KBM-7 (cell line): ENCODE measurements at places on chromosomes 4 and X.

DNA sequence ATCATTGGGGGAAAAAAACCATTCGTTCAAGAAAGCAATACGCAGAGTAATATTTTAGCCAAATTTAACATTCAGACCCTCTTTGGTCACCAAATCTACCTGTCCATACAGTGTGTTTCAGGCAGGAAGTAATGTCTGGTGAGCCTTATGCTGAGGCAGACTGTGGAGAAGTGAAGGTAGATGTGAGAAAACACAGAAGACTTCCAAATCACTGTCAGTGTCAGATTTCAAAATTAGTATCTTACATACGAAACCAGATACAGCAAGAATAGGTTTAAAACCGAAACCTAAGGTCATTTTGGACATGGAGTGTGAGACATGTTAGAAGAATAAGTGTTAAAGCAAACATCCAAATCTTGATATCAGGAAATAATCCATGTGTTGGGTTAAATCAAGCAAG, 664.5 kb upstream of the HTR2C start:
- no peak for DNase-seq

GRCh38 chr4:38925492-38926413, 58.1 kb downstream of the FAM114A1 start:
- no peak for DNase-seq

DNA sequence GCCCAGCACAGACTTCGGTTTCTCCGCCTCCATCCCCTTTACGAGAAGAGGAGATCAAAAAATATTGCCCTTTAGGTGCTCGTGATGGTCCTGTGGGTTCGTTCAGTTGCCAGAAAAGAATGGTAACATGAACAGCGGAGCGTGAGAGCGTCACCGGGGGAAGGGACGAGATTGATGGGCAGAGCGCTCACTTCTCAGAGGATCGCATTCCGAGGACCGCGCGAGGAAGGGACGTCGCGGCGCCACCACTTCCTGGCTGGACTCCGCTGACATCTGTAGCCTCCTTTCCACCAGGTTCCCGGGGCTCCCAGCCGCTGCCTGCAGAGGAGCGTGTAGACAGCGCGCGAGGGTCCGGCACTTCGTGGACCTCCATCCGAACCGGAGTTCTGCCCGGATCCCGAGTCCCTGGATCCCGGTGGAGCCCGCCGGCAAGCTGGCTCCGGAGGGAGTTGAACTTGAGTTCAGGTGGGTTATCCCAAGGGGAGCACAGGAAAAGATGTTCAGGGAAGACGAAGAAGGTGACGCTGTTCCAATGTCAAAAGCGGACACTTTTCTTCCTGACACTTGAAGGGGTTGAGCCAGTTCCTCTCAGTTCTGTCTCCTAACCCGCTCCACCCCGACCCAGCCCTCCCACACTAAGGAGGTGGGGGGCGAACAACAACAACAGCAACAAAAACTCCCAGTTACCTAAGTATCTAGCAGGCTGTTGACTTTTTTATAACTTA, 484 bp downstream of the GALNTL6 start:
- DNase-seq = no peak

DNA sequence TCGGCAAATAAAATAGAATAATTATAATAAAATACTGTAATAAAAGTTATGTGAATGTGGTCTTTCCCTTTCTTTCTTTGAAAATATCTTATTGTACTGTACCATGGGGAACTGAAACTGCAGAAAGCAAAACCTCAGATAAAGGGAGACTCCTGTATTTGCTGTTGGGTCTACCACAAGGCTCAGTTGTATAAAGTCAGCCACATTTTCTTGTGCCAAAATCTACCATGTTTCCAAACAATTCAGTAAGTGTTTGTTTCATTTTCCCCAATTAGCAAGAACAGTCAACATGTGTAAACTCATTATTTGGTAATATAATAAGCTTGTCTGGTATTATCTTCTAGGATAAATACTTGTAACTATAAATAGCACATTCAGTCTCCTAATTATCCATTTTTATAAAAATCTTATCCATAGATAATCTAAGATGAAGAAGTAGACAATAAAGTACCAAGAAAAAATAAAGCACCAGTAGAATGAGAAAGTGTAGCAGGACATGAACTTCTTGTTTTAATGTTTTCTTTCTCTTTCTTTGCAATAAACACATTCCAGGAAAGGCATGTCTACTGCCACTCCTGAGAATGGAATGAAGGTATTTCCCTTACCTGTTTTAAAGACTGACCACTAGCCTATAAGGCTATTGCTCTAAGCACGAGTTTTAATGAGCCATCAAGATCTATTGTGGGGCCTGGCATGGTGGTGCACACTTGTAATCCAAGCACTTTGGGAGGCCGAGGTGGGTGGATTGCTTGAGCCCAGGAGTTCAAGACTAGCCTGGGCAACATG, 15.0 kb upstream of the OTUD4 start:
- DNase-seq = no peak

DNA sequence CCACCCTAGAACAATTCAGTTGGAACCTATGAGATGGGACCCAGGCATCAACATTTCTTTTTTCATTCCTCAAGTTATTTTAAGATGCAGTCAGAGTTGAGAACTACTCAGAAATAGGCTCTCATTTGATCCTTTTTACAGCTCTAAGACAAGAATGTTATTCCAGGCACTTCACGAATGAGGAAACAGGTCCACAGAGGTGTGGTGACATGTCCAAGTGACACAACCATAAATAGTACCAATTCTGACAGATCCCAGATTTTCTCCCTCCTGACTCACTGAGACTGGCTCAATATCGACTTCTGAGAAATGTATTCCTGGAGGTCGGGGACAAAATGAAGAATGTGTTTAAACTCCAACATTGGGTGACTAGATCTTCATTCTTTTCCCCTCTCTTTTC, 11.1 kb downstream of the TCEANC start:
- DNase-seq = no peak

DNA sequence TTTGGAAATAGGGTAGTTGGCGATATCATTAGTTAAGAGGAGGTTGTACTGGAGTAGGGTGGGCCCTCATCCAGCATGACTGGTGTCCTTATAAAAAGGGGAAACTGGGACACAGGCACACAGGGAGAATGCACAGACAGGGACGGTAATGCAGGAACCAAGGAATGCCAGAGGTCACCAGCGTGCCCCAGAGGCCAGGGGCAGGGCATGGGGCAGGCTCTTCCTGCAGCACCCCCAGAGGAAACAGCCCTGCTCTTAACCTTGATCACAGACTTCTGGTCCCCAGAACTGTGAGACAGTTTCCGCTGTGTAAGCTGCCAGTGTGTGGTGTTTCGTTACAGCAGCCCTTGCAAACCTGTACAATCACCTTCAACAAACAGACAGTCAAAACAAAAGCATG, 15.9 kb upstream of the STOX2 start:
- no peak for DNase-seq

- DNase-seq = no peak
These were observed 37.4 kb downstream of the PAK3 start for GRCh38 chrX:111133389-111133788.

DNA sequence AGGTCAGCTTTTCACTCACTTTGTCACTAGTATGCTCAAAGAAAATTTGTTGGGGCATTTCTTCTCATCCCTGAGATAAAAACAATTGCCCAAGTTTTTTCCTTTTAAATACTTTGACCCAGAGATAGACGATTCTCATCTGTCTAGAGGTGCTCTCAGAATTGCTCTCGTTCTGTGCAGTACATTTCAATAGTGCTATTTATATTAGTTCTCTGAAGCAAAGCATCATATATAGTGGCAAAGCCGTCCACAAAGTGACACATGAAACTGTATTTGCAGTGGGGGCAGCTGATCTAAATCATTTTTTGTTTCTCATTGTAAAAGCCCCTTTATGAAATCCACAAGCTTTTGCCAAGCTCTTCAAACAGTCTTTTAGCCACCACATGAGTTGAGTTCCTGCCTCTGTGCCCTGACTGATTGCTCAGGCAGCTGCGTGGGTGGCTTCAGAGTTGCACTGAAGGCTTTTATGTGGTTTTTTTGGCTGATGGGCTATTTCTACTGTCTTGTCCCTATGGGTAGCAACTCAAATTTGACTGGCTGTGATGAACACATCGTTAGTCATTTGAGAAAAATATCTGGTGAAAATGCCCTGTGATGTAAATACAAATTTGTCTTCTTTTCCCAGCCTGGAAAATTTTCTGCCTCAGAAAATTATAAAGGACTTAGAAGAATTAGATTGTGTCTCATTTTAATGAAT, 119.1 kb upstream of the OTUD4 start:
- DNase-seq = peak; percentile 7

DNA sequence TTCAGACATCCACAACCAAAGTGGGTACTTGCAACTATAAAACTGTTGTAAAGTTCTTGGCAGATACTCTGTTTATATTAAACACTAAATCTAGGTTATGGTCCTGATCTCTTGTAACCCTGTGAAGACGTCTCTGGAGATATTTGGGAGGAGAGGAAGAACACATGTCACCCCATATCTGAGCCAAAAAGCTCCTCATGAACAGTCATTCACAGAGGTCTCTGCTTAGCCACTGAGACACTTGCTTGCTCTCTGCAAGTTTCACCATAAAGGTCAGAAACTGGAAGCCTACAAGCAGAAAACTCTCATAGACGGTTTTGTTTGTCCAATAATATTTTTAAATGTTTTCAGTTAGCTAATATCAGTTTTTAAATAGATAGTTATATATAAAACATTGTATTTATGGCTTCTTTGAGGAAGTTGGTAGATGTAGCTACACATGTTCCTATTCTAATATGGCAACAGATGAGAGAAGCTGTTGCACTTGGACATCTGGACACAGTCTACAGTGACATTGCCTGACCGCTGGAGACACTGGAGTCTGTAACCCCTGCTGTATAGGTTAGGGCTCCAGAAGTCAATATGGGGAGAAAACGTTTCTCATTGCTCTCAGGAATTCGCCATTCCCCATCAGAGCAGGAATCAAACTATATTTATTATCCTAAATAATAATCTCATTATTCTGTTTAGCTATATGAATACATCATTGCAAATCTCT, 73.6 kb downstream of the C4orf46 start:
- no peak for DNase-seq

- DNase-seq = no peak
These were observed 11.5 kb downstream of the RASGEF1B start for GRCh38 chr4:81460191-81460701.

DNA sequence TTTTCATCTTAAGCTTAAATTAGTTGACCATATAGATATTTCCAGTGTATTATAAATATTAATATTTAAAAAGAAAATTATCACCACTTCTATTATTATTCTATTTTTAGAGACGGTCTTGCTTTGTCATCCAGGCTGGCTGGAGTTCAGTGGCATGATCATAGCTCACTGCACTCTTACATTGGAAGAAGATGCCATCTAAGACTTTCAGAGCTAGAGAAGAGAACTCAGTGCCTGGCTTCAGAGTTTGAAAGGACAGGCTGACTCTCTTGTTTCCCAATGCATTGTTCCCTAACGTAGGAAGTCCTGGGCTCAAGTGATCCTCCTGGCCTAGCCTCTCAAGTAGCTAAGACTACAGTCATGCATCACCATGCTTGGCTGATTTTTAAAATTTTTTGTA, 75.9 kb downstream of the FIP1L1 start:
- DNase-seq = no peak

GRCh38 chrX:71814123-71814912, 51.2 kb downstream of the CXorf49B start:
- no peak for DNase-seq

DNA sequence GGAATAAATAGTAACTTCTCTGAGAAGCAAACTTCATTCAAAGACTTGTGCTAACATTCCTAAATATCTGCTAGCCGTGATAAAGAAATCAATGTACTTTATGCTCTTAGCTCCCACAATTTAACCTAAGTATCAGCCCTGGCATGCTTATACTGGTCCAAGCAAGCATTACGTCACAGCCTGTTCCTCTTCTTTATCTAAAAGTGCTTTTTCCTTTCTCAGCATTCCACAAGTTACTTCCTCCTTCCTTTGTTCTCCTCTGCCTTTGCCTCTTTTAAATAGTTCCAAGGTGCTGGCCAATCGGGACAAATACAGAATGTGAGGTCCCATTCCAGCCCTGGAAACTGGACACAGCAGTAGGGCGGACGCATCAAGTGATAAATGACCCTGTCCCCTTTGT, 249.6 kb downstream of the DHRSX start:
- peak; percentile 55 for DNase-seq

GRCh38 chrX:2498781-2499302, 1.9 kb downstream of the DHRSX start:
- DNase-seq = peak; percentile 74

DNA sequence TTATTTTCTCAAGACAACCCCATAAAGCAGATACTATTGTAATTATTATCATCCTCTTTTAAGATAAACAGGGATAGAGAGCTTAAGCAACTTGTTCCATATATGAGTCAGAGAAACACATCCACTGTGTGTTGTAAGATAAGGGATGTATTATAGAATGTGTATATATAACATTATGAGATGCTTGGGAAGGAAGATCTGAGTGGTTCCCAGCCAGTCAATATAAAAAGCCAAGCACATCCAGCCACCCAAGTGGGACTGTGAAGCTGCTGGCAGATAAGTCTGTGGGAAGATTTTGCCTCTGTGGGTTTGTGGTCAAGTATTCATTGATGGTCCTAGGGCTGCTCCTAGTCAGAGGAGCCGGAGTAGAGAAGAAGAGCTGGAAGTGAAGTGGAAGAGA, 16.5 kb upstream of the BMPR1B start:
- DNase-seq = no peak

DNA sequence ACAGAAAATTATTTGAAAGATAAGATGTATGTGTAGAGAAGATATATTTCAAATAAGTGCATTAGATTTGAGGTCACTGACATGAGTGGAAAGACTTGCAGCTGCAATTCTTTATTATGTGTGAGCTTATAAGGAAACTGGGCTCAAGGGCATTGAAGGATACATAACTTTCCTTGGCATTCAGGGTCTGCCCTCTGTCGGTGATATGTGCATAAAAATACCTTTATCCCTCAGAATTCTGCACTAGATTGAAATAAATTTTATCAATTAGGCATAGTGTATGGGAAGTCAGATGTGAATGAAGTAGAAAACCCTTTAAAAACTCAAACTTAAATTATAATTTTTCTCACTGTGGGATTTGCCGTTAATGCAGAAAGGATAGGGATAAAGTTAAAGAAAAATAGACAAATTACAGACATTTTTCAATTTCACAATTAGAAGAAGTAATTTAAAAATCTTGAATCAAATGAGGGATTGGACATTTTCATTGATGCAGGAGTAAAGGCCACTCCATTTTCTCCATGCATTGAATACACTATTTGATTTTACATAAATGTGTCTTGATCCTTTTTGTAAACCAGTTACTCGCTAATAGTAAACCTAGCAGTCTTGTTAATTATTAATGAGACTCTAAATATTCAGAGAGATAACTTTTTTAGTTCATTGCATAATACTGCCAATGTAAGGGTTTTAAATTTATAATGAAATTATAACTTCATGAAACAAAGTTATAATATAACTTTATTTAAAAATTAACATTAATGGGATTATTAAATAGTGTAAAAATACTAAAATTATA, 21.0 kb upstream of the ETNPPL start:
- DNase-seq = peak; percentile 20

DNA sequence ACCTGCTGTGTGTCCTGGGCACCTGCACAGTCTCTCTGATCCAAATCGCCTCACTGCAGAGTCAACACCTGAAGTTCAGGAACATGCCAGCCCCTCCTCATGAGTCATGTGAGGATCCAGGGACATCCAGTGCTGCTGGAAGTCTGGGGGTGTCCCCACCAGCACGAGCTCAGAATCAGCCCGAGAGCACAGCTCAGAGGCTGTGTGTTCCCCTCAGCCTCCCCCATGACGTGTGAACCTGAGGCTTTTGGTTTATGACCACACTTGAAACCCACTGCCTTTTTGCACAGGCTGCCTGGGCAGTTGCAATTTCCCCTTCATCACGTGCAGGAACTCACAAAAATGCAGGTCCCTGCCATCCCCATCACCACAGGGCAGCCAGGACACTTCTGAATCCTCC, 47.1 kb downstream of the PPP2R2C start:
- DNase-seq = no peak
